ENCODE measurements at places on chromosomes 1 and 21.

GRCh38 chr1:169733924-169734323 lies at the start of gene SELE:
TSS of gene SELE (minus strand) at chr1:169734079. CDS start at chr1:169733612, 467 bp downstream.
- no peak for DNase-seq

DNA sequence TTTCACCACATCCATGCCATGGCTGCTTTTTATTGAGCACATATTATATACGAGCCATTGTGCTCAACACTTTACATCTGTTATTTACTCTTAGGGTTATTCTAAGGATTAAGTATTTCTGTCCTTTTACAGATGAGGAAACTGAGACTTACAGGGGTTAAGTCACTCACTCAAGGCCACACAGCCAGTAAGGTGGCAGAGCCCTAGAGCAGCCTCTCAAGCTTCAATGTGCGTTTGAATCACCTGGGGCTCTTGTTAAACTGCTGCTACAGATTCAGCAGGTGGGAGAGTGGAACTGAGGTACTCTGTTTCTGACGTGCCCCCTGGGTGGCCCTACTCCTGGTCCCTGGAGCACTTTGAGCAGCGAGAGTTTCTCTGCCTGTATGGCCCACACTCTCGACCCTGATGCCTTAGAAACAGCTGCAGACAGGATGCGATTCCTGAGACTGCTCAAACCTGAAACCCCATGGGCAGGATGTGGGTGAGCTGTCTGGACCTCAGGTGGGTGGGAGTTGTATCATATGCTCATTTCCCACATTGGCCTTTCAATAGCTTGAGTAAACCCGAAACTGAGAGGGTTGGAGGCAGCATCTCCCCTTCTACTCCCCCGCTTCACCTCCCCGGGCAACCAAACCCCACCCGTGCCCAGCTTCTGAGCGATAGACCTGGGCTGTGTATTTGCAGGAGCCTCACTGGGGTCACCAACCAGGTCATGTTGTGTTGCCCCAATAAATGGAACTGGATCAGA lies 59.3 kb downstream of the MAN1C1 start:
- peak; percentile 70 for DNase-seq

- DNase-seq: no peak
These were observed 3.0 kb upstream of the NFIA start for GRCh38 chr1:61079296-61079897.

DNA sequence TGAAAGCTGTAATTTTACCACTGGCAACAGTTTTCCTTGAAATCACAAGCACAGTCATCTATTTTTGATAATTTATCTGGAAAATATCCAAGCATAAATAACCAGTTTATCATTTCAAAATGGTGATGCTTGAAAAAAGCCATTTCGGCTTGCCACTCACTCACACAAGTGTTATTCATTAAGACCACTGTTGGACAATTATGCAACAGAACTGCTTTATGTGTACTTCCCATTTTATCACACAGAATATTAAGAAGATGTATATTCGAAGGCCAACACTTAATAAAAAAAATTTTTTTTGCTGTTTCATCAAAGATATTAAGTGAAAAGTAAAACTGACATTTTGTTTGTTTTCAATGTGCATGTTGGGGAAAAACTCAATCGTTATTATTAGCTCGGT lies 62.3 kb downstream of the EIF4G3 start:
- DNase-seq: no peak

DNA sequence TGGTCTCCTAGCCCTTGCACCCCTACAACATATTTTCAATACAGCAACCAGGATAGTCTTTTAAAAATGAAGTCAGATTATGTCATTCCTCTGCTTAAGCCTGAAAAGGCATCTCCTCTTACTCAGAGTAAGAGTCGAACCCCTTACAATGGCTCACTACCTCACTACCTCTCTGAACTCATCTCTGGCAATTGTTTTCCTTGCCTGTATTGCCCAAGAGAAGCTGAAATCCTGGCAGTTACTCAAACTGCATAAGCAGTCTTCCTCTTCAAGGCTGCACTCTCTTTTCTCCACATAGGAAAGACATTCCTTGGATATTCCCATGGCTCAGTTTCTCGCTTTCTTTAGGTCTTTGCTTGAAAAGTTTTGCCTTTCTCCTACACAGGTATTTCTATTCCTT lies 22.7 kb downstream of the CLDN8 start:
- DNase-seq: no peak

GRCh38 chr21:46304955-46305354 lies 18.7 kb downstream of the C21orf58 start:
- no peak for DNase-seq

DNA sequence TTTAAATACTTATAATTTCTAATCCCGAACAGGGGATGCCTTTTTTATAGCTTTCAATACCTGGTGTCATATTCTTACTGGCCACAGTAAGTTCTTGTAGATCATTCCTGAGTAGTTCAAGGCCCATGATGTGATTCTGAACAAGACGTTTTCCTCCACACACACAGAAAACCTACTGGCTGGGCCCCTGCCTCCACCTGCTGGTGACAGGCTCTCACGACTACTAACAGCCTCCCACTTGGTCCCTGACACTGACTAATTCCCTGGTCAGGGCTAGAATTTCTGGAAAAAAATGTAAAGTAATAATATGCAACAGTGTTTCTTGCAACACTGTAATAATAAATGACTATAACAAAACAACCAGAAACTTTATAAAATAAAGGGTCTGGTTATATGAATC lies 50.4 kb upstream of the RIPK4 start:
- DNase-seq: peak; percentile 5
